ENCODE measurements at places on chromosomes 2 and 18. TPM values are rescaled to one million over a fixed set of nuclear protein-coding genes. Genes with fewer than 3 reads are reported as not detected.
A peak's percentile ranks its signal among the peaks of the same experiment; 100 is the strongest.

DNA sequence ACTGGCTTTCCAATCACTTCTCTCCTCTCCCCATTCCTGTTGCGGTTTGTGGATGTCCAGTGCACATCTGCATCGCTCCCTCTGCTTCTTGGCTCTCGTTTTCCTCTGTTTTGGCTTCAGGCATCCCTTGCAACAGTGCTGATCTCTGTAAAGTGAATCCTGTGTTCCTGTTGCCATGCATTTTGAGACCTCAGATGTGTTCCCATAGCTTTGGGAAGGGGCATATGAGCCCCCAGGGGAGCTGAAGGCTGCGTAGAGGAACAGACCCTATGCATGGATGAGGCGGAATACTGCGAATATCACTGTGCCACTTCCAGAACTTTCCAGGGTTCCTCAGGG, 168.4 kb upstream of the HAAO start:
- no peak for DNase-seq

DNA sequence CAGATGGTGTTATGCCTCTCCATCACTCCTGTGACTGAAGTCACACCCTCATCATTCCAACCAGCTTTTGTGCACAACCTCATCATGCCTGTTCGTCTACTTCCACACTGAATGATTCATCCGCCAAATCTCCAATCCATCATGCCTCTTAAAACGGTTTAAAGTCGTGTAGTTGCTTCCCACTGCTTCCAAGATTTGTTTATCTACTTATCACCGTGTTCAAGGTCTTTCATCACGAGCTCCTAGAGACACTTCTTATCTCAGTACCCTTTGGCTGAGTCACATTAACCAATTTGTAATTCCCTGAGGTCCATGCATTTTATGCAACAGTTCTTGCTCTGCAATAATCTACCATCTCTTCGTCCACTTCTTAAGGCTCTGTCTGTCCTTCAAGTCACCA, 592.3 kb upstream of the ID2 start:
- no peak for DNase-seq

DNA sequence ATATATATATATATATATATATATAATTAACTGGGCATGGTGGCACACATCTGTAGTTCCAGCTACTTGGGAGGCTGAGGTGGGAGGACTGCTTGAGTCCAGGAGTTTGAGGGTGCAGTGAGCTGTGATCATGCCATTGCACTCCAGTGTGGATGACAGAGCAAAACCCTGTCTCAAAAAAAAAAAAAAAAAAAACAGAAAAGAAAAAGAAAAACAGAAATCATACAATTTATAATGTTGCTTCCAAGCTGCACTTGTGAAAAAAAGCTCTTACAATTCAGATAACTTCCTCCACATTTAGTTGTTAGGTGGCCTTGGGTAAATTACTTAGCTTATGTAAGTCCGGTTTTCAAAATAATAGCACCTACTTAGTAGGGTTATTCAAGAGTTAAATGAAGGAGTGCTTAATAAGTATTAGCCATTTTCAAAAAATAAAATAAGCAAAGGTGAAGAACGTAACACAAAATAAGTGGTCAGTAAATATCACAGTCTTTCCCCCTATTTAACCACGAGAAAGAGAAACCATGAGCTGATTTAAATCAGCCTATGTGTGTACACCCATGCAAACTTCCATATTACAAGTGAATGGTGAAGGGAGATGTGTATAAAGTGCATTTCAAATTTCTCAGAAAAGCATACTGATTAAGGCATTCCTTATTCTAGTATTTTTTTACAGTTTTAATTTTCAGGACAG, 2.3 kb downstream of the WIPF1 start:
- no peak for DNase-seq

DNA sequence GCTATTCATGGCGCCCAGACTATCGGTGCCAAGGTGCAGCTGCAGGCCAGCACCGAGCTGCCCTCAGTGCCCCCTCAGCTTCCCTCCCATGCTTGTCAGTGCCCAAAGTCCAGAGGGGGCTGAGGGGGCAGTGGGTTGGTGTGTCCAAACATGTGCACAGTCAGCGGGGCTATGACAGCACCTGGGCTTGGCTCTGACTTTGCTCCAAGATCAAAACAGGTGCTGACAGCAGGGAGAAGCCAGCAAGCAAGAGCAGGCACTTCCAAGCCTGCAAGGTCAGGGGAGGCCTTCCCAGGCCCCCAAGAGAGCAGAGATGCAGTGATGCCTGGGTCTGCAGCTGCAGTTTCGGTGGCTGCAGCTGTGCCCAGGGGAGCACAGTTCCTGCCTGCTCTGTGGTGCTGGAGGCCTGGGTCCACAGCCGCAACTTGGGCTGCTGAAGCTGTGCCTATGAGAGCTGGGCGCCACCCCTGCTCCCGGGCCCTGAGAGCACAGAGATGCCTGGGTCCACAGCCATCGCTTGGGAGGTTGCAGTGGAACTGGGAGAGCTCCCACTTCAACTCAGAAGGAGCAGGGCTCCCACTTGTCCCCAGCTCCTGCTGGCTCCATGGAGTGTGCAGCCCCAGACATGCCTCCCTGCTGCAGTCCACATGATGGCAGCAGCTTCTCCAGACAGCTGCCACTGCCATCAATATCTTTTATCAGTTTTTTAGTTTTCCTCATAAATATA, 775.3 kb upstream of the POU3F3 start:
- DNase-seq = no peak

GRCh38 chr2:1680222-1681016, 63.9 kb downstream of the PXDN start:
- DNase-seq = no peak

DNA sequence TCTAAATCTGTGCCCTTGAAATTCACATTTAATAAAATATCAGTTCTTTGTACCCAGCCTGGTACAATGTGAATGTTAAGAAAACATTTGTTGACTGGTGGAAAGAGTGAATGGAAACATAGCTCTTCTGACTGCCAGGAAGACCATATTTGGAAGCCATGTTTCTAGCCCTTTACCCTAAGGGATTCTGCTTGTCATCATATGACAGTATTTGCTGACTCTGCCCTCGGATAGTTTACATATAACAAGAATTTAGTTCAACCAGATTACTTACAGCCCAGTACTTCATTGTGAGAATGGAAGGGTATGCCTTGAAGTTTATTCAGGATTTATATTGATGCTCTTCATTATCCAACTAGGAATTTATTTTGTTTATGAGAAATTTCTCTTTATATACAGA, 13.8 kb upstream of the KCNS3 start:
- no peak for DNase-seq

DNA sequence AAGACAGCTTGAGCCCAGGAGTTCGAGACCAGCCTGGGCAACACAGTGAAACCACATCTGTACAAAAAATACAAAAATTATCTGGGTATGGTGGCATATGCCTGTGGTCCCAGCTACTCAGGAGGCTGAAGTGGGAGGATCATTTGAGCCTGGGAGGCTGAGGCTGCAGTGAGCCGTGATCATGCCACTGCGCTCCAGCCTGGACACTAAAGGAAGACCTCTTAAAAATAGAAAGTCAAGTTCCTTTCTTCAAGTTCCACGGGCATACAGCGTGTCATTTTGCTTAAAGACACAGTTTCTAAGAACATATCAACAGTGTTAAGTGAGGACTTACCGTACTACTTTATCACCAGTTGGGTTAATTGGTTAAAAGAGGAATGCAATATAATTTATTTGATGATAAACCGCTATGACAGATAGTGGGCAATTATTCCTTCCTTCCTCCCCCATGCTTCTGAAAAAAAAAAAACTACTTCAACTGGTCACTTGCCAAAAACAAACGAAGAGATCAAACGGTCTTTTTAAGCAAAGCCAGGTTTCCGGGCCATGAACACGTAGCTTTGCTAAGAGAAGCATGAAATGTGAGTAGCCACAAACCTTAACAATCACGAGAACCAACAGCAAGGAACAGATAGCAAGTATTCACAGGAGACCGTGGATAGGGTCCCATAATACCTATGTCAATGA, 21.4 kb downstream of the AP1S3 start:
- no peak for DNase-seq

GRCh38 chr2:50724837-50725236, 307.1 kb downstream of the NRXN1 start:
- DNase-seq = no peak

- no peak for DNase-seq
Measured at GRCh38 chr18:74534150-74534969, at the start of gene CNDP1. CNDP1 (plus strand) TSS chr18:74534500; CDS start chr18:74534668, 168 bp downstream.

DNA sequence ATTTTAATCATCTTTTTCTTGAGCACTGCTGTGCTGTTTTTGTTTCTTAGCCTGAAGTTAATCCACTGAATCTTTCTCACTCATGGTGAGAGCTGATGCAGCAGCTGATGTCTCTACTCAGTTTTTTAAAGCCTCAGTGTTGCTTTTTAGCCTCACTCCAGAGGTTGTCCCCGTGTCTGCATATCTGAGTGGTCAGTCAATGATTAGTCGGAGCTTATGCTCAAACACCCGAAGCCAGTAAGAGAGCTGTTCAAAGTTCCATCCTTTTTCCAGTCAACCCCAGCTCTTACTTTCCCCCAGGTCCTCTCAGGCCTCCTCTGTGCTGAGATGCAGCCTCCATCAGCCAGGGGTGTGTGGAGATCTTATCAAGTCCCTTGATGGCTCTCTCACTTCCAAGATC, 81.1 kb downstream of the MBOAT2 start:
- DNase-seq = no peak

DNA sequence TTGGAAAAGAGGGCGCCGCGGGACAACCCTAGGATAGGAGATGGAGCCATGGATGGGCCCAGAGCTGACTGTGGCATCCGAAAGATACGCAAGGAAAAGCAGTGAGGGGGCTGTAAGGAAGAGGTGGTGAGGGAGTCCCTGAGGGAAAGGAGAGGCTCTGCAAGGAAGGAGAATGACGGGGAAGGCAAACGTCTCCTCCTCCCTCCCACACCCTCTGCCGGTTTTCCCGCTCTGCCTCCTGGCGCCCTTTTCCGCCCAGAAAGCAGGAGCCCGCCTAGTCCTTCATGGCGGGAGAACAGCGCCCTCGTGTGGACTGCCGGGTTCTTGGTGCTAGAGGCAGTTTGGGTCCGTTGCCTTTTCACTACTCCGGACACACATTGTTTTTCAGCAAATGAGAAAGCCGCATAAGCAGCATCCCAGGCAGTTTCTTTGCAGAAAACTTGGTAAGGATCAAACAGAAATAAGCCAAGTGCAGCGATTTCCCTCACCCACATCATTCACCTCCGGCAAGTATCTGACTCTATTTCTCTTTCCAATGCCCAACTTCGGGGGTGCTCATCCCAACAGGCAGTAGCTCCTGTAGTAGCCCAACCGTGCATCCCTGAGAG, 200.4 kb downstream of the INO80D start:
- peak; percentile 92 for DNase-seq

GRCh38 chr18:42426496-42427015, 471.5 kb downstream of the PIK3C3 start:
- no peak for DNase-seq

DNA sequence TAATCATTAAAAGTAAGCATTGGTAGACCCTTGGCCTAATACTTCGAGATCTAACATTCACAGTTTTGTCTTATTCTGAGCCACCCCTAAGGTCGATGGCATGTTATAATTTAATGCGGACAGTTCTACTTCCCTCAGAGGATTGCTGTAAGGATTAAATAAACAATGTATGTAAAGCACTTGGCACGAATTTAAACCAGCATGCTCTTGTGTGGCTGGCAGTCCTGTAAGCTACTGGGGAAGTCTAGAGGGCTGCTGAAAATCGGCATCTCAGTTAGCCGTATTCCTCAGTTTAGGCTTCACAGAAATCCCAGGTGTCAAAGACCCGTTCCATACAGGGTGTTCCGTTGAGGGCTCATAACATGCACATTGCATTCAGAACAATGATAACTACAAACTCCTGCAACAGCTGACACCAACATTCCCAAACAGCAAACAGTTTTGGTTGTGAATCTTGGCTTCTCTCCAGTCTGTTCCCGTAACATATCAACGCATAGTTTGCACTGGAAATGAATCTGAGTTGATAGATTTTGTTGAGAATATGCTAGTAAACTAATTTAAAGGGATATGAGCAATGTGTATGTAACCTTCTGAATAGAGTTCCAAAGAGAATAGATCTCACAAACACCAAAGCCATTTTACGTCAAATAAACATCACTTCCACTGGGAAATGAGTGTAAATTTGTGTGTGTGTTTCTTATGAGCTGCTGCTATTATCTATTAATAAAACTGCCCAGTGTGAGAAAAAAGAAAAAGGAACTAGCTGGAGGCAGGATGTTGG, 52.2 kb upstream of the ACKR3 start:
- no peak for DNase-seq

GRCh38 chr2:175203621-175204496, 22.3 kb upstream of the ATP5MC3 start:
- DNase-seq = no peak

DNA sequence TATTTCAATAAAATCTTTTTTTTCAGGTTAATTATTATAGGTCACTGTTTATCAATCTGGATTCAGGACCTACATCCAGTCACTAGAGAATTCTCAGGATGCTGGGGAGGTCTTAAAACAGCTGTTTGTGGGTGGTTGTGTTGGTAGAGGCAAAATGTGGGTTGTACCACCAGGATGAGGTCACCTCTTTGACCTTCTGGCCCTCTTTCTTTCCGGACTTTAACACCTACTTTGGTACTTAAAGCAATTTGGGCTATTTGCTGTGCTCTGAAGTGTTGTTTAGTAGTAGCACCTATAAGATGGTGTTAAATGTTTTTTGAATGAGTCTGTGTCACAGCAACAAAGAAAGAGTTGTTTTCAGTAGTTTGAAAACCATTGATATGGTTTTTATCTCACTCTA, 14.6 kb downstream of the EML4 start:
- no peak for DNase-seq

- DNase-seq = no peak
Measured at GRCh38 chr18:36830158-36830495, 1.2 kb downstream of the KIAA1328 start.

GRCh38 chr2:237669283-237669627, 41.9 kb downstream of the LRRFIP1 start:
- no peak for DNase-seq

DNA sequence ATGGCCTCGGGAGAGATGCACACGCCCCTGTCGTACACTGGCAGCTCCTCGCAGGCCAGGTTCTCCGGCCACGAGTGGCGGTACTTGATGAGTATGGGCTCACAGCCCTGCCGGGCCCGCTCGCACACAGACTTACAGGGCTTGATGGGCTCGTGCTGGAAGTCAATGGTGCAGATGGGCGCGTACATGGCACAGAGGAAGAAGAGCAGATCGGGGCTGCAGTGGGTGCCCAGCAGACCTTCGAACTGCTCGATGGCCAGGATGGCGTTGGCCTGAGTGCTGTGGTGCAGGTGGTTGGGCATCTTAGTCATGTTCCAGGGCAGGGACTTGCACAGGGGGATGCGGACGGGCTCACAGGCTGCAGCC, 359 bp downstream of the FRZB start:
- peak; percentile 15 for DNase-seq

GRCh38 chr2:217593732-217594131, 409.1 kb downstream of the TNS1 start:
- no peak for DNase-seq

- no peak for DNase-seq
Measured at GRCh38 chr18:49590608-49591007, 28.8 kb downstream of the LIPG start.

- DNase-seq = no peak
Measured at GRCh38 chr18:79960921-79961526, 3.4 kb upstream of the HSBP1L1 start.

- no peak for DNase-seq
Measured at GRCh38 chr18:36023336-36023735, 44.0 kb downstream of the RPRD1A start.

The MC4R gene
- not detected for total RNA-seq

The LINC00305 gene
- total RNA-seq = not detected

The ASXL3 gene
- 7.2 TPM for total RNA-seq

The CD28 gene
- 0.42 TPM for total RNA-seq

The DHRS9 gene
- total RNA-seq = 0.21 TPM

The ABCB11 gene
- 0.39 TPM for total RNA-seq

The CRYGD gene
- not detected for total RNA-seq

The WIPF1 gene
- 56.5 TPM for total RNA-seq

The KIAA2012 gene
- not detected for total RNA-seq

The METTL5 gene
- total RNA-seq = 41.0 TPM

The RTP5 gene
- total RNA-seq = not detected

The G6PC2 gene
- not detected for total RNA-seq
